T47D (cell line): ENCODE measurements at places on chromosomes 2 and 18.
A peak's percentile ranks its signal among the peaks of the same experiment; 100 is the strongest.

DNA sequence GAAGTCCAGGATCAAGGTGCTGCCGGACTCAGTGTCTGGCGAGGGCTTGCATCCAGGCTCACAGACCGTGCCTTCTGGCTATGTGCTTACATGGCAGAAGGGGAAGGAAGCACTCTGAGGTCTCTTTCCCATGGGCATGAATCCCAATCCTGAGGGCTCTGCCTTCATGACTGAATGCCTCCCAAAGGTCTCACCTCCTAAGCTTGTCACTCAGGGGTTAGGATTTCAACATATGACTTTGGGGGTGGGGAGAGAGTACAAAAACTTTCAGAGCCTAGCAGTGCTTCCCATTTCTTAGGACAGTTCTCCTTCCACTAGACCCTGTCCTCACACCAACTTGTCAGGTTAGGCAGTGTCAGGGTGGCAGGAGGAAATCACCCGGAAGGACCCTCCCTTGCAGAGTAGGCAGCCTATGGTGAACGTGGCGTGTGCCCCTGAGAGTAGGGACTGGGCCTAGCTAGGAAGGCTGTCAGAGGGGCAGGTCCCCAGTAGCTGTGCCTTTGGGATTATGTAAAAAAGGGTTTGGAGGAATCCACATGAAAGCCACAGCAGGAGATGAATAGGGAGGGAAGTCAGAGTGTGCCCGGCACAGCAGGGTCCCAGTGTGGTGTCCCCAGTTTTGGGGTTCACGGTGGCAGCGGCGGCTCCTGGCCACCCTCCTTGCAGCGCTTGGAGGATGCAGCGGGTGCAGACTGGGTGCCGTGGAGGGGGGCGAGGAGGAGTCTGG is 233.3 kb downstream of the LDLRAD4 start:
- no peak for DNase-seq

DNA sequence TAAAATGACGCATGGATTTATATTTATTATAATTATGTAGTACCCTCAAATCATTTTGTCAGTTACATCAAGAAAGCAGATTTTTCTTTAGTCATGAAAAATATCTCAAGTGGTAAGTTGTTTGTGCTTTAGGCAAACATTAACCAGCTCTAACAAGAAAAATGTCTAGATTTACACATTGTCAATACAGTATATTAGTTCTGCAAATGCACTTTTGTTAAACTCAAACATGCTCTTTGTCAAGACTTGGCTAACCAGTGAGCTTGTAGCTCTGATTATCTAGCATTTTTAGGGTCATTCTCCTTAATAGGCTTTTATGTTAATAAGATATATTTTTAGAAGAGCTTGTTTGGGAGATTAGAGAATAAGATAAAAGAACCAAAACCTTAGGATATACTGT is 32.7 kb downstream of the SCRN3 start:
- no peak for DNase-seq

- no peak for DNase-seq
Measured at GRCh38 chr2:28252311-28252710, 140.3 kb upstream of the FOSL2 start.

DNA sequence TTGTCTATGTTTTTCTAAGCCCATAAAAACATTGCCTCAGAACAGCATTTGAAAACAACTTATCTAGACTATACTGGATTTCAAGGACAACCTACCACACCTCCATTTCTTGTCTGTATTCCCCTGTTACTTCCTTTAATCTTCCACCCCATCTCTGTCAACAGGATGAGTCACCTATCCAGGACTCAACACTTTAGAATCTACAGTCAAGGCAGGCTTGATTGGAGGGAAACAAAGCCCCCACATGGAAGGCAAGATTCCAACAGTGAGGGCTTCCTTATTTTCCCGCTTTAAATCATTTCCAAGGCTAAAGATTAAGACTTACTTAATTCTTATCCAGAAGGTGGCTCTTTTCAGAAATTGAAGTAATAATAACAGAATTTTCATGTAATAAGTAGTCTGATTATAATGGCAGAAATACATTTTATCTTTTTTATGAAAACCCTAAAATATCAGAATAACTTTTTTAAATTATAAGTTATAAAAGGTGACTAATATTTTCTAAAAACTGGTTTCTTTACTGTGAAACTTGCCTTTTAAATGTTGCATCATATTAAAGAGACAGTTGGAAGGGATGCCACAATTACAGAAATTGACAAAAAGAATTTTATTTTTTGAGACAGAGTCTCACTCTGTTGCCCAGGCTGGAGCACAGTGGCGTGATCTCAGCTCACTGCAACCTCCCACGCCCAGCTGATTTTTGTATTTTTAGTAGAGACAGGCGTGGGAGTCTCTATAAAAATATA is 138.7 kb upstream of the CCDC150 start:
- DNase-seq = no peak

GRCh38 chr18:68447286-68447685 is 267.6 kb downstream of the TMX3 start:
- no peak for DNase-seq

- no peak for DNase-seq
Measured at GRCh38 chr2:173998386-173998785, 33.2 kb upstream of the SP3 start.

DNA sequence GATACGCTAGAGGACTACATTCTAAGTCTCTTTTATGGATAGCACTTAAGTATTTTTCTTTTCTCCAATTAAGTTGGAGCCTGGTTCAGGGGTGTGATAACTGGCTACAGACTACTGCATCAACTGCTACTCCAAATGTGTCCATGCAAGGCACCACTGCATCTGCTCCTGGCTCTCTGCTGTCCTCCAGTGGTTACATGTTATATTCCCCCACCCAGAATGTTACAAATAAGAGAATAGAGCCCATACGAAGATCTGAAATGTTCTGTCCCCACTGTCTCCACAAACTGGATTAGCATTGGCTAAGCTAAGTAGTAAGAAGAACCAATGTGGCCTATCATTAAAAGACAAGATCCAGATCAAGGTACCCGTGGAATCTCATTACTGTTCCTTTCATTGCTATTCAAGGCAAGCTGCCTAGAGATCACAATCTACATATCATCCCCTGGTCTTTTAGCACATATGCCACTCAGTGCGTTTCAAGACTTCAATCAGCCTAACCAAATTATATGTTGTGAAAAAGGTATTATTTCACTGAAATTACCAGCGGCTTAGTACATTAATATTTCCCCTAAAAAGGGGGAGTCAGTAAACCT is 308.3 kb upstream of the SLC8A1 start:
- DNase-seq = peak; percentile 4

DNA sequence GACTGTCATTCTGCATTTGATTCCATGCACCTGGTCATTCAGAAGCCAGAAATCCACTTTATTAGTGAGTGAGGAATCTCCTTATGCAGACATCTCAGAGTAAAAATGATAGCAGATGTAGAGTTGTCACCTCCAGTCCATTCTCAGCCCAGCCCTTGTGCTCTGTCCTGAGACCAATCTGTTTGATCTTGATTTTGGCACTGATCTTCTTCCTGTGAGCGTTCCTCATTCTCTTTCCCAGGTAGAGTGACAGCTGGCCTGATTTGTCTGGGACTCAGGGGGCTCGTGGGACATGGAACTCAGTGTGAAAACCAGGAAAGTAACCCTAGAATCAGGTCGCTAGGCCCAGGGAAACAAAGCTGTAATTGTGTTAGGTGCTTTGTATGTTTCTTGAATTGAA is 8.9 kb downstream of the ARHGAP25 start:
- DNase-seq = no peak

GRCh38 chr18:54769526-54770464 is 58.5 kb upstream of the RAB27B start:
- DNase-seq = no peak

DNA sequence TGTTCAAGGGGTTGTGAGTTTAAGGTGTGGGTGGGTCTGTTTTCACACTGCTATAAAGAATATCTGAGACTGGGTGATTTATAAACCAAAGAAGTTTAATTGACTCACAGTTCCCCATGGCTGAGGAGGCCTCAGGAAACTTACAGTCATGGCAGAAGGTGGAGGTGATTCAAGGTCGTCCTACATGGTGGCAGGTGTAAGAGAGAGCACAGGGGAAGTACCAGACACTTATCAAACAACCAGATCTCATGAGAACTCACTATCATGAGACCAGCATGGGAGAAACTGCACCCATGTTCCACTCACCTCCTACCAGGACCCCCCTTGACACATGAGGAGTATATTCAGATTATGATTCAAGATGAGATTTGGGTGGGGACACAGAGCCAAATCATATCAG is 38.0 kb downstream of the RHBDD1 start:
- DNase-seq = no peak

GRCh38 chr2:157480182-157480961 is 36.5 kb upstream of the CYTIP start:
- no peak for DNase-seq

DNA sequence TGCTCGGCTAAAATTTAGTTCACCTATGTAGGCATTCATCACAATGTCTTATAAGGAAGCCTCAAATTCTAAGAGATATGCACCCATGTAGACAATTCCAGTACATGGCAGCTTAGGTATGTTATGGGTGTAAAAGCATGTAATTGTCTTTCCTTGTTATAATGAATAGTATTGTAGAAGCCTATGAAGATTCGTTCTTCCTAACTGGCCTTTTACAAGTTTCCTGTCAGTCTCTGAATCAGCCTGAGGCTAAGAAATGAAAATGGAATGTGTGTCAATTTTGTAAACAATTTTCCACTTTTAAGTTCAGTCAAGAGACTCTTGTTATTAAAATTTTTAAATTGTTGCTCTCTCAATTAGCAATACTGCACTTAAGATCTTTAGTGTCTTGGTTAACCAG is 189.9 kb upstream of the GALNT5 start:
- DNase-seq = no peak

DNA sequence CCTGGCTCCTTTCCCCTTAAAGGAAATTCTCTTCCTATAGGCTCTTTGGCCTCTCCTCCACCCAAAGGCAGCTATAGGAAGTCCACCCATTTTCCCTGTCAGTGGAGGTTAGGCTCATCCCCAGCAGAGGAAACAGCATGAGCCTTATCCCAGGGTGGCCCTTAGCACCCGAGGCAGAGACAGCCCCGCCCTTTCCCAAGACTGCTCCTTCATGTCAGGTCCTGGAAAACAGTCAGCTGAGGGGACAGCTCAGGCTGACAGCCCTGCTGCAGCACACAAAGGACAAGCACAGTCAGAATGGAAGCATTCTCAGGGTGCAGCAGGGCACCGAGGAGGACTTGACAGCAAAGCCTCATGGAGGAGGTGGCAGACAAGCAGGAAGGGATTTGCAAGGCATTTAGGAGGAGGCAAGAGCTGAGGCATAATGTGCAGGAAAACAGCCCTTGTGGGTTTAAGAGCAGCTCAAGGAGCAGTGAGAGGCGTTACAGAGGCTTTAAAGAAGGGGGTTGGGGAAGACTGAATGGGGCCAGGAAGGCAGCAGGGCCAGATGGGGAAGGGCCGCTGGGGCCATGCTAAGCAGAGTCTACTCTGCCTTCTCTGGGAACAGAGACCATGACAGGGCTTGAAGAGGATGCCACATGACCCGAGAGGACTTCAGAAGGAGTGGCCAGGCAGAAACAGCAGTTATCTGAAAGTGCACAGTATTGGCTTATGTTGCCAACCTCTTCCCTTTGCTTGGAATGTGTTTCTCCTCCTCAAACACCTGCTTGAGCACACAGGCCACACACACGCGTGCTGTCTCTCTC is 216.6 kb downstream of the SH3BP4 start:
- no peak for DNase-seq

DNA sequence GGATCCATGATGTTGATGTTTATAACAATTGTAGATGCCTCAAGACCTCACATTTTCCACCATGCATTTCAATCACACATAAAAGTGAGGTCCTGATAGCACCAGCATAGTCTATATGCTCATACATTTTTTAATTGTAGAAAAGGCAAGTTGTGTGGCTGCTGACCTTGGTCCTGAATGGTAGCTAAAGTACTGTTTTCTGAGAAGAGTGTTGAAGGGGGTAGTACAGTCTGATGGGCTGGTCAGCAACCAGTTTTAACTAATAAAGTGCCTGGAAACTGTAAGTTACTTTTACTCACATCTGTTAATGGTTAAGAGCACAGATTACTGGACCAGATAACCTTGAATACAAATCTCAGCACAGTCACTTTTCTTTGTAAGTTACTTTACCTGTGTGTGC is 15.9 kb downstream of the ZNF638 start:
- peak; percentile 27 for DNase-seq

DNA sequence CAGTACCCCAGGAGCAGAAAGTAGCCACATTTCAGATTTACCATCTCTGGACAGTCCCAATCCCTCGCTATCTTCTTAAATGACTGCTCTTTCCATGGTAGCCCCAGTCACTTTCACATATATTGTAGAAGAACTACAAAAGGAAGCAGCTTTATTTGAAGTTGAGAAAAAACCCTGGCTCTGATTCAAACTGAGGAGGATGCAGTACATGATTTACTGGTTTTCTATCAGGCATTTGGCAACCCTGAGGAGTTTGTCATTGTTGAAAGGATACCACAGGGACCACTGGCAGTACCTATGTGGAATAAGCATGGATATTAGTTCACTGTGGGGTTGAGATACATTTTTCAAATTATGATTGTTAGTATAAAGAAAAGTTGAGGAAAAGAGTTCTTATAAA is 640.9 kb upstream of the SETBP1 start:
- no peak for DNase-seq

DNA sequence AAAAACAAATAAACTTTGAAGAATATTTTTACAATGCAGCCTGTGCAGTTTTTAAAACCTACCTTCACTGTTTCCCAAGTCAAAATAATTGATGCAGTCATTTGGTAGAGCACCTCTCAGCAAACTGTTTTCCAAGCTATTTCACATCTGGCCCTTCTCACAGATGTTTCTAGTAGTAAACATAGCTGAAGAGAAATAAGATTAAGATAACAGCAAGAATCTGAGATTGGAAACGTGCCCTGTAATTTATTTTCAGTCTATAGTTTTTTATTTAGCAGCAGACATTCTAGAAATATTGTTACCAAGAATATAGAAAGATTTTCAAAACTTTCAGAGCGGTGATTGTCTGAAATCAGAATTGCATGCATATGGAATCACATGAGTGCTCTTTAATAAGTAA is 440.2 kb downstream of the TRIB2 start:
- DNase-seq = no peak

DNA sequence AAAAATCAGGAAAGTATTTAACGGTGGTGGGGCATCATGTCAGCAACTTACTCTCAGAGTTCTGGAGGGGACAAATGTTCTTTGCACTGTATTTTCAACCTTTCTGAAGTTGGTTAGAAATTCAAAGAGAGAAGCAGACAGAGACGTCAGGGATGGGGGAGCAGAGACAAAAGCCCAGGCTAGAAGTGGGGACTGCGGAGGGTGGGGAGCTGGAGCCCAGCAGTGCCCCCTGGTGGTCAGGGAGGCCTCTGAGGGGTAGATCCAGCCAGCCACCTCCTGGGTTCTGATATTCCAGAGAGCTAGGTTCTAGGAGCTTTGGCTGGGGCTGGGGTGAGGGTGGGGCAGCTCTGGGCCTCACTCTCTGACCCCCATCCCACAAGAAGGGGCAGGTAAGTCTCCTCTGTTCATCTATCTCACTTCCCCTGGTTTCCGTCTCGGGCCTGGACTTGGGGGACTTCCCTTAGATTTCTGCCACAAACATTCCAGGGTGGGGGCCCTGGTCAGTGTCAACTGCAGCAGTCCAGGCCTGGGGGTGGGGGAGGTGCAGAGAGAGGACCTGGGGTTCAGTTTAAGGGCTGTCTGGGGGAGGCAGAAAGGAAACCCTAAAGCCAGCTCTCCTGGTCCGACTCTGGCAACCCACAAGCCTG is 8.9 kb downstream of the TNS1 start:
- DNase-seq = peak; percentile 24
